Activated naive CD8-positive, alpha-beta T cell treated with anti-CD3 and anti-CD28 coated beads, Interleukin-2, amount 50 U/mL, for 24 hours (primary cell): ENCODE measurements at places on chromosomes 12 and 14.

DNA sequence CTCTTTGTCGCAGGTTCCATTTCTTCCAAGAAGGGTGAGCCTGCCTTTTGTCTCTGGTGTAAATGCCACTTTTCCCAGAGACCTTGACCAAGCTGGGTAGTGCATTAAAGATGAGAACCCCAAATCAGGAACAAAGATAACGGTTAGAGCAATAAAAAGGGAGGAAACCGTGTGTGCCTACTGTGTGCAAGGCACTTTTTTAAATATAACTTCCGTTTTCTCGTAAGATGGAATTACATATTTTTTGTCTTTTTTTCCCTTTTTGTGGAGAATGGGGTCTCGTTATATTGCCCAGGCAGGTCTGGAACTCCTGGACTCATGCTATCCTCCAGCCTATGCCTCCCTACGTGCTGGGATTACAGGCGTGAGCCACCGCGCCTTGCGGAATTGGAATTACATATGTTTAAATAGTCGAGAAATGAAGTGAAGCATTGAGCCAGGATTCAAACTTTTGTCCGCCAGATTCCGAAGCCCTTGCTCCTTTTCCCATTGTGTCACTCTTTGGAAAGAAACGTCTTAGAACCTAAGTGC is 506 bp upstream of the NABP2 start:
- DNase-seq: no peak

GRCh38 chr14:96102081-96102856 is 63.1 kb downstream of the C14orf132 start:
- DNase-seq: no peak

- DNase-seq: no peak
Observed at GRCh38 chr12:97601934-97602720, 139.5 kb downstream of the RMST start.

GRCh38 chr12:106301241-106301610 is 1.3 kb upstream of the TCP11L2 start:
- DNase-seq: no peak

DNA sequence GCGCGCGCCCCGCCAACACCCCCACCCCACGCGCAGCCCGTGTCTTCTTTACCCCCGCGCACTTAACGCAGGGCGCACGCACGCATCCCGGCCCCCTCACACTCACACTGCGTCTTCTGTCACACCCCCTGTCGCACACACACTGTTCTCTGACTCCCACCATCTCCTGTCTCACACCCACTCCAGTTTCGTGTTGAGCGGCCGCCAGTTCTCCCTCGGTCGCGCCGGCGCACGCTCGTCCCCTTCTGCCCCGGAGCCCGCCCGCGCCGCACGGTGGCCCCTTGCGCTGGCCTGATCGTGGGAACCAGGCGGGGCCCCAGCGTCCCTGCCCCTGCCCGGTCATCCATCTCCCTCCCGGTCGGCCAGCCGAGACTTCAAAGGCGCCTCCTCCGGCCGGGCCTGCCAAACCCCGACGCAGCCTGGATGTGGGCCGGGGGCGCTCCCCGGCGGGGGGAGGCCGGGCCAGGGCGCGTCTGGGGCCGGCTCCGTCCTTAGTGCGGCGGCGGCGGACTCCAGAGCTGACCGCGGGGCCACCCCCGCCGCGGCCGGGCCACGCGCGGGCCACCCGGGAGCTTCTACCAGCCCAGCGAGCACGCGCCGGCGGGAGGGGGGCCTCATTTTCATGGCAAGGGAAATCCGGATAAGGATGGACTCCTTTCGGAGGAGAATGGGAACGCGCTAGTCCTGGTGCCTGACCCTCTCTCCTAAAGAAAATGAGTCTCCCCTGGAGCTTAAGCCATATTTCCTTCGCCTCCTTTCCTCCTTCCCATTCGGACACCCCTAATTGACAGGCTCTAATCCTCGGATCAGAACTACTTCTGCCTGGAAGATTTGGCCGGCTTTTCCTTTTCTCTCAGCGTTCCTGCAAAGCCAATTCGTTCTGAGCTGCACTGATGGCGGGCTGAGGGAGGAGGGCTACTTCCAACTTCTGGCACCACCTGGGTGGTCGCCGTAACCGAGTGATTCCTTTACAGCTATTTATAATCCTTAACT is 82.0 kb upstream of the HMGA2 start:
- DNase-seq: peak; percentile 13
